ENCODE measurements at places on chromosomes 11 and 22.

- DNase-seq, result no peak
Observed at GRCh38 chr11:126992804-126993111, 7.8 kb downstream of the KIRREL3 start.

GRCh38 chr11:44861849-44862557 lies 88.7 kb downstream of the TP53I11 start:
- DNase-seq, result peak; percentile 97

GRCh38 chr22:21076912-21077625 lies 31.3 kb downstream of the LRRC74B start:
- DNase-seq, result no peak

DNA sequence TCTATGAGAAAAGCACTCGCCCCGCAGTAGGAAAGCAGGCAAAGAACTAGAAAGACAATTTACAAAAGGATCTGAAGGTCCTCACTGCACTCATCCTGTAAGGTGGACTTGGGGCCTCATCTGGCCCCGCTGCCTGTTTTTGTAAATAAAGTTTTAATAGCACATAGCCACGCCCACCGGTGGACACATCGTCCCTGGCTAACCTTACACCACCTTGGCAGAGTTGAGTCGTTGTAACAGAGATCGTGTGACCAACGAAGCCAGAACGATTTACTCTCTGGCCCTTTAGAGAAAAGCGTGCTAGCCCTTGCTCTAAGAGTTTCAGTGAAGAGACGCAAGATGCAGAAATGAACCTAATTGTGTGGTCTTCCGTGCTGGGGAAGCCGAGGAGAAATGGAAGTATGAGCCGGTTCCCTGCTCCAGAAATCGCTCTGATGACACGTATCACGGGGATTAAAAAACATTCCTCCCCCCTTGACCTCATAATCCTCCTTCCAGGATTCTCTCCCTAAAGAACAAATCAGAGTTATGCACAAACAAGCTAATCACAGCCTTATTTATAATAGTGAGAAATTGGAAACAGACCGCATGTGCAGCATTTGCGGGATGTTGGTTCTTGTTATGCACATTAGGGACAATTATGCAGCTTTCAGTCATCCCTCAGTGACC lies 80.1 kb downstream of the CDKN1C start:
- DNase-seq, result no peak

DNA sequence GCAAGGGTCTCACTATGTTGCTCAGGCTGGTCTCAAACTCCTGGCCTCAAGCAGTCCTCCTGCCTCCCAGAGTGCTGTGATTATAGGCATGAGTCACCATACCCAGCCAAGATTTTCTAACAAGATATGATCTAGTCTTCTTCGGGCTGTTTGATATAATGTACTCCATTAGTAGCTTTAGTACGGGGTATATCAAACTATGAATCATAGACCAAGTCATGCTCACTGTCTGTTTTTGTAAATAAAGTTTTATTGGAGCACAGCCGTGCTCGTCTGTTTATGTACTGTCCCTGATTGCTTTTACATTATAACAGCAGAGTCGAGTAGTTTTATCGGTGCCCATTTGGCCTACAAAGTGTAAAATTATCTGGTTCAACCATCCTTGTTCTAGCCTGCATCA lies 43.9 kb upstream of the GRIK4 start:
- DNase-seq, result no peak

- no peak for DNase-seq
Observed at GRCh38 chr11:45247433-45247832, 38.7 kb downstream of the SYT13 start.

DNA sequence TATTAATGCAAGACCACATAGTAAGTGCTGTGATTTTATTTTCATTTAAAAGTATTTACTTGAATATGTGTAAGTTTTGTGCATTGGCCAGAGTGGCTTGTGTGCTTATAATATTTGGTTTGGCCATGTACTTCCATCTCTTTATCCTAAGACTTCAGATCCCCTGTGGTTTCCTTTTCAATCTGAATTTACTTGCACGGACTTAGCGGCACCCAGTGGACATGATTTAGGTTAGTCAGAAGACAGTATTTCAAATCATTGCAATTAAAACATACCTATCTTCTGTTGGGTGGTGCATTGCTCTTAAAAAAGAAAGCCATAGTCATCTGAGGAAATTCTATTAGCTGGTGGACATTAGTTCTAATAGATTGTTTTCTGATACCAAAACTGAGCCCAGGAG lies 30.7 kb downstream of the PIWIL4 start:
- no peak for DNase-seq

DNA sequence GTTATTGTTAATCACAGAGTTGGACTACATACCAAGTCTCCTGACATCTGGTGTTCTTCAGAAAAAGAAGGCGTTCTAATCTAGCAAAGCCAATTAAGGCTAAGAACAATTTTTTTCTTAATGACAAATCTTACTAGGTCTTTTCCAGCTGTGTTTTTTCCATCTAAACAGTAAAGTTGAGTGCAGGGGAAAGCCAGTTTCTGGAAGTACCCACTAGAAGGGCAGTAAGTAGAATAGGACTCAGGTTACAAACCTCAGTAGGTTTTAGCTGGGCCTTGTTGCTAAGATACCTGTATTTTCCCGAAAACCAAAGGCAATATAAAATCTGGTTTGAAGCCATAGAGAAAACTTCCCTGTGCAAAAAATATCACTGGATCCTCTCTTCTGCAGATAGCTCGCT lies 351.9 kb downstream of the ETS1 start:
- DNase-seq, result no peak

GRCh38 chr11:64764753-64765152 lies 5.0 kb upstream of the PYGM start:
- no peak for DNase-seq

- no peak for DNase-seq
Observed at GRCh38 chr11:128552783-128553661, 34.3 kb downstream of the ETS1 start.

- DNase-seq, result no peak
Observed at GRCh38 chr11:62909107-62909894, 11.9 kb downstream of the CHRM1 start.

DNA sequence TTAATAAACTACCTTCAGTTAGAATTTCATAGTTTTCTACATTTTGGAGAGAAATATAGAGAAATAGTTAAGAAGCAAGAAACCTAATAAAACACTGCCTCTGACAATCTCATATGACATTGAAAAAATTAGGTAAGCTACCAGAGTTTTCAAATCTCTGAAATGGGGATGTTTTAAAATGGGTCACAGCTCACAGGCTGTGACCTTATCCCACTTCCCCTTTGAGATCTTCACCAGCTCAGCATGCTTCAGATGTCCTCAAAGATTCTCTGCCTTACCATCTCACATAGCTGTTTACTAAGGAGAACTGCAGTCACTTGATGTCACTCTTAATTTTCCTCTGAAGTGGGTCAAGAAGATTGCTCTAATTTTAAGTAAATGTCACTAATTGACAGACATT lies 717.8 kb downstream of the JRKL start:
- no peak for DNase-seq

- DNase-seq, result no peak
Observed at GRCh38 chr11:131815590-131815989, 445.2 kb downstream of the NTM start.

DNA sequence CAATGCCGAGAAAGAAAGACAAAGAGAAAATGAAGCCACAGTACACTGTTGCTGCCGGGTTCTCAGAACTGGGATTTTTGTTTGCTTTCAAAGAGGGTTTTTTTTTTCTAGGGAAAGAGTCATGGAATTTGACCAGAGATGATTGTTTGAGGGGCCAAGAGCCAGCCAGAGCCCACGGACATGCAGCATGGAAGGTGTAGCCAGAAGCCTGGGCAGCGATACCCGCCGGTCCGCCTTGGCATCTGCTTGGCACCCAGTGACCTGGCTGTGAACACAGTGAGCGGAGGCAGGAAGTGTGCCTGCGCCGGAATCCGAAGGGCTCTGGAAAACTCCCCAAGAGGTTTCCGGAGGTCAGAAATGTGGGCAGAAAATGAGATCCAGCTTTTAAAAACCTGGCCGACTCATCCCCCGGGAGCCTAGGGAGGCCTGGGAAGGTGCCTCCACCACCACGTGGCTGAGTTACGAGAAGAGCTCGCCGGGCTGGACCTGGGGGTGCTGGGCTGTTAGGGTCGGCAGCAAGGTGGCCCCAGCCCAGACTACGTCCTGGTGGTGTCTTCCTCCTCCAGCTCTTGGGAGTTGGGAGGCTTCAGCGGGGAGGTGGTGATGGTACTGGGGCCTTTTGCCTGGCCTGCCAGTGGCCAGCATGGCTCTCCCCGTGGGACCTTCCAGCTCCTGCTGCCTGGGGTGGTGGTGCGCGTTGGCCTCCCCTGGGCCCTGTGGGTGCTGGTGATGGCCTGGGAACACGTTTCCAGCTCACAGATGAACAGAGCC lies 61.6 kb upstream of the PPARA start:
- DNase-seq, result no peak

- no peak for DNase-seq
Observed at GRCh38 chr11:44598831-44599230, 33.4 kb downstream of the CD82 start.

DNA sequence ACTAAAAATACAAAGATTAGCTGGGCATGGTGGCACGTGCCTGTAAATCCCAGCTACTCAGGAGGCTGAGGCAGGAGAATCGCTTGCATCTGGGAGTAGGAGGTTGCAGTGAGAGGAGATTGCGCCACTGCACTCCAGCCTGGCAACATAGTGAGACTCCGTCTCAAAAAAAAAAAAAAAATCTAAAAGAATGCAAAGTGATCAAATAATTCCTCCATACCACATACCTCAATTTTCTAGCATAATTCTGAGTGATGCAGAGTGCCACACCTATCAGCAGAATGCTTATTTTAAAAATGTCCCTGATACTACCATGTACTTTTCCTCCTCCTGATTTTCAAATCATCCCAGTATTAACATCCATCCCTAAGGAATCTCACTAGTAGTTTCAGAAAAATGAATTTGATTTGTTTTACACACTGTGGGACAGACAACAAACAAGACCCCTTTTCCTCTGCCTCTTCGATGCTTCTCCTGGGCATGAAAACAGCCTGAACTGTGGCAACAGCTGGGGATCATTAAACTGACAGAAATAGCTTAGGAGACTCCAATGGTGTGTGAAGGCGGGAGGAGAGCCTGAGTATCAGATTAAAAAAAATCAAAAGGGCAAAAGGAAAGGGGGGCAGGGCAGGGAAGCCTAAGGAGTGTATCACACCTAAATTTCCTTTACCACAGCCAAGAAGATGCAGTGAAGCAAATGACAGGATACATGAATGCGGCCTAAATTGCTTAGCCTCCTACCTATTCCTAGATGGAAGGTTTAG lies 114.7 kb downstream of the SGSM3 start:
- DNase-seq, result no peak

DNA sequence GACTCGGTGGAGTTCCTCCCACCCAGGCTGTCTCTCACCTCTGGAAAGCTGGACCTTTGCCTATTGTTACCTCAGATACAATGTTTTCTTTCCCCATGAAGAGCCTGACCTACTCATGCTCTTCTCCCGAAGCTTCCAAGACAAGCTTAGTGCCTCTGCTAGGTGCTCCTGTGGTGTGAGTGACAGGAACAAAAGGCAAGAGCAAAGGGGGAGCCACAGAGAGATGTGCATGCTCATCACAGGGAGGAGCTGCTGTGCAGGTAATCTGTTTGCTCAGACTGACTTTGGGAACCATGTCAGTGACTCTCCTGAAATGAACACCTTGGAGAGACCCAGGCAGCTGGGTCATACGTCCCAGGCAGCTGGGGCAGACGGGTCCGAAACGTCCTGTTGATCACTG lies 53.6 kb upstream of the VSTM5 start:
- DNase-seq, result no peak

- no peak for DNase-seq
Observed at GRCh38 chr11:117198613-117199012, 557 bp upstream of the TAGLN start.

GRCh38 chr11:70036971-70037882 lies 40.9 kb upstream of the ANO1 start:
- DNase-seq, result no peak

DNA sequence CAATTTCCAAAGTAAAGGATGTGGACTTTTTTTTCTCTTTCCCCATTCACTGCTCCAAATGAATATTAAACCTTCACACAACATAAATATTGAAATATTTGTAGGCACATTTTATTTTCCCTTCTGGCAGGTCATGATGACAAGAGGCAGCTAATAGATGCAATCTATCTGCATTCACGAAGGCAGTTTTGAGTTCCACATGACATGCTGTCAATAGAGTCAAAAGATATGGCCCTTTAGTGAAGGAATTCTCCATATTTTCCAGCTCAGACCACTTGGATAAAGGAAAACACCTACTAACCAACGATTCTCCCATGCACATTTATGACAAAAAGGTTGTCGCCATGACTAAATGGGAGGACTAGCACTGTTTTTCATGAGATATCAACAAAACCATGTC lies 37.9 kb downstream of the TENM4 start:
- DNase-seq, result no peak

- DNase-seq, result peak; percentile 73
Observed at GRCh38 chr22:24423519-24424000, 3.8 kb upstream of the ADORA2A start.

GRCh38 chr11:43930868-43931716 lies 11.3 kb upstream of the C11orf96 start:
- DNase-seq, result no peak

DNA sequence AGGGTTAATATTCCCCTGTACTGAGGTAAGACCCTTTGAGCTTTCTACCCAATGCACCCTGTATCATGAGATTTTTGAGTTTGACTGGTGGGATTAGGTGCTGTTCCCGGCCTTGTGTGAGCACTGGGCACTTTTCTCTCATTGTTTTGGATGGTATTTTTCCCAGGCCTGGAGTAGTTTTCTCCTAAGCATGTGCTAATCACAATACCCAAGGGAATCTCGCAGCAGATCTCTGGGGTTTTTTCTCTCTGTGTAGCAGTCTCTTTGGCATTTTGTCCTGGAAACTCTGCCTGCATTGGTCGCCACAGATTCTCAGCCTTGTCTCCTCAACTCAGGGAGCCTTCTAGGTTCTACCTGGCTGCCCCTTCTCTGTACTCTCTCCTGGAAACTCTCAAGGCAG lies 19.9 kb downstream of the IGHMBP2 start:
- no peak for DNase-seq

DNA sequence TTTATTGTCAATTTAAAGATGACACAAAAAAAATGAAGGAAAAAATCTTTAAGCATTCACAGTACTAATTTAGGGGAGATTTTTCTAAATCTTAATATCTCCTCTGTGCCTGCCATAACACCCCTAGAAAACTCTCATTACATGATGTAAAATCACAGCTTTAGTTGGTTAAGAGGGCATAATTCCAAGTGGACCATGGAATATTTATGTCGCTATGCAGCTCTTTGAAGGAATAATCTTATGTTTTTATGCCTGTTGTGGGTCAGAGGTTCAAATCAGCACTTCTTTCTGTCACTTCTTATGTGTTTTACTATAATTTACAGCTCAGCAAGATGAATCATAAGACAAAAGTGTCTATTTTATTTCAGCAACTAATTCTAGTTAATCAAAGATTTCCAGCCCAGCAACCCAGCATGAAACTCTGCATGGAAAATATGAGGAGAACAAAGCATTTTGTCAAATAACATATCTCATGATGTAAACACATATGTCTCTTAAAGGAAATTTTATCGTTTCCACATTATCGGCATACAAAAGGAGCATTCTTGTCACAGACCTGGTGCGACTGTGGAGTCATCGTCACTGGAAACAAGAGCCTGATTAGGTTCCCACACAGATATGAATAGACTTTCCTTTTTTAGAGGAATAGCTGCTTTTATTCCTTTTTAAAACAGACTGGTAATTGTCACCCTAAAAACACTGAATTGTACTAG lies 274.8 kb downstream of the SOX6 start:
- no peak for DNase-seq

- DNase-seq, result no peak
Observed at GRCh38 chr22:24997023-24997422, 44.5 kb downstream of the KIAA1671 start.

Data from activated CD4-positive, alpha-beta T cell treated with anti-CD3 and anti-CD28 coated beads, Interleukin-10, Interleukin-2, amounts not matched to agents 100 ng/mL and 50 ng/mL, durations not matched to agents 16 hours and 8 hours (primary cell).